ENCODE measurements at places on chromosomes 2 and 18.

DNA sequence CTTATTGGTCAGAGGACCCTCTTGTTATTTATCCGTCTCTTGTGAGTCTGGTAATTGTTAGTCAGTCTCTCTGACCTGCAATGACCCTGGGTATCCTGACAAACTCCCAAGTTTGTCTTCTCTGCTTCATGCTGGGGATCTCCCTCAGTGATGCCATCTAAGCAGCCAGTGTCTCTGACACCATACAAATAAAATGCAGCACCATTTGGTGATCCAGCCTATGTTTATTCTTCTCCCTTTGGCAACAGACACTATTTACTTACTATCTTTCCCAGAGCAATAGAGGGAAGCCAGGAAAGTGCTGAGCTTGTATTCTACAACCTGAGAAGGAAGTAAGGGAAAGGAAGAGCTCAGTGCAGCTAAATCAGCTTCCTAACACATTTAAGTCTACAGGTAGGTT, 15.9 kb downstream of the SERPINE2 start:
- no peak for DNase-seq

GRCh38 chr2:137117385-137117784, 352.0 kb downstream of the THSD7B start:
- no peak for DNase-seq

- no peak for DNase-seq
These were observed 93.3 kb upstream of the ALKAL2 start for GRCh38 chr2:381181-381580.

DNA sequence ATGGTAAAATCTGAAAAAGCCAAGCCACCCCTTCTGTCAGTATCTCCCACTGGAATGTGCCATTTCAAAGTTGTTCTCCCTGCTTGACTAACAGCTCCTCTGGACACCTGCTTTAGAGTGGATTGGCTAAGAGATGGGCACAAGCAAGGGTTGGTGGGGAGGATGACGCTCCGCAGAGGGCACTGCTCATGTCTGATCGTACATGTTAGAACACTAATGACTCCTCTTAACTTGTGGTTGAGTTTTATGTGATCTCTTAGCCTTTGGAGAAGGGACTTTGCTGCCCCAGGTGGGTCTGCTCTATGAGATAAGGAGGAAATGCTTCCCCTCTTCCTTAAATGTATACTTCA, 8.2 kb upstream of the KIAA2012 start:
- DNase-seq: no peak

- DNase-seq: no peak
These were observed 36.1 kb downstream of the COX7A2L start for GRCh38 chr2:42324949-42325348.

GRCh38 chr2:189444322-189444721, 3.0 kb downstream of the WDR75 start:
- peak; percentile 66 for DNase-seq

- DNase-seq: peak; percentile 73
These were observed 73.4 kb downstream of the INPP4A start for GRCh38 chr2:98518101-98518500.

DNA sequence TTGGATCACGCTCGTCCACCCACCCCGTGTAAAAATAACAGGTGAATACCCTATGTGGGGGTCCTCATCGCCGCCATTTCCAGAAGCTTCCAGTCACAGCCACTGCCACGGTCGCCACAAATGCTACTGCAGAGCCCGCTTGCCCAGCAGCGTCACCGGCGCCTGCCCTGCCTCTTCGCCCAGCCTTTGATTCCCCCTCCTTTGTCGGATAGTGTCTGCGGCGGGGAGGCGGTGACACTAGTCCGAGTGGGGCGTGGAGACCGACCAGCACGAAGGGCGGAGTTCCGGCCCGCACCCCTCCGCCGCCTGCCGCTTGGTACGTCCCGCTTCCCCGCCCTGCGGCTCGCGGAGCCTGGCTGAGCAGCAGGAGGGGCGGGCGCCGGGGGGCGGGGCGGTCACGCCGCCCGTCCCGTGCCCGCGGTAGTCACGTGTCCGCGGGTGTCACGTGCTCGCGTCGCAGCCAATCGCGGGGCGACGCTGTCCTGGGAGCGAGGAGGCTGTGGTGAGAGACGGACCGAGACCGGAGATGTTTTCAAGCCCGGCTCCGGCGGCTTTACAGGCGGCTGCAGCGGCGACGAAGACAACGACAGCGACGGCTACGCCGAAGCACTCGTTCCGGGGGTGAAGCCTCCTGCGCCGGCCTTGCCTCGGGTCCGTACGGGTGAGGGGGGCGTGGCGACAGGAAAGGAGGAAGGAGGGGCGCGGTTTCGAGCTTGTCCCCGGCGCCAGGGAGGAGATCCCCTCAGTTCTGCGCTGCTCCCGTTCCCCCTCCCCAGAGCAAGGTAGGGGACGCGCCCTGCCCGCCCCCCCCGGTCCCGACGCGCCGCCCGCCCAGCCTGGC, at the start of gene ANKRD12:
Gene ANKRD12, plus strand, starts transcription at position 467 of the 841 bp plus-strand sequence. CDS start 45,652 bp downstream, outside the sequence.
- peak; percentile 99 for DNase-seq

DNA sequence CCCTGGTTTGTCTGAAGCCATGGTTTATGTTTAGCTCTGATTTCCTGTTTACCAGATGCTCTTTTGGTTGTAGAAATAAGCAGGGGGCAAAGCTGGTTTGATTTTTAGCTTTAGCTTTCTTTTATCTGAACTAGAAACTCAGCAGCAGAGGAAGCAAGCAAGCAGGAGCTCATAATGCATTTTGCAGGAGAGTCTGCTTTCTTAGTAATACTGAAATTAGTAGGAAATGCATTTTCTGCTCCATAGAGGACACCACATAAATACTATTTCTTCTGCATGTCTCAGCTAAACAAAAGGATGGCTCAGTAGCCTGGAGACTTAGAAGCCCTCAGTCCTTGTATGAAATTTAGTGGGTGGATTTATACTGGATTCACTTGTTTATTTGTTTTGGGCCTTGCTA, 23.1 kb downstream of the DGUOK start:
- DNase-seq: no peak

- no peak for DNase-seq
These were observed 1553.4 kb downstream of the LRP1B start for GRCh38 chr2:140577453-140577852.

GRCh38 chr2:105852066-105852465, 107.4 kb downstream of the NCK2 start:
- DNase-seq: no peak

GRCh38 chr18:30150586-30151250, 891.8 kb downstream of the DSC3 start:
- no peak for DNase-seq

DNA sequence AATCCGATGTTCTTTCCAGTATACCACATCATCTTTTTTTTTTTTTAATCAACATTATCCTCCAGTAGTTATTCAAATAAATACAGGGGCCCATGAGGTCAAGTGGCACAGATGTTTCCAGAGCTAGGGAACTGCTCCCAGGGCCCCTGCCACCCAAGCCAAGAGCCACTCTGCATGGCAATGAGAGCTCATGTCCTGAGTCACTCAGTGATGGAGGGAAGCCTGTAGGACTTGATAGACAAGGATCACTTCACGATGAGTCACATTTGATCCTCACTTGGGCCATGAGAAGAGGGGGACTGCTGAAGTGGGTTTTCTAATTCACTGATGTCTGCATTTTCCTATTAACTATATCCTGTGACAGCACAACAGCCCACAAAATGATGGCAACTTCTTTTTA, 127.0 kb upstream of the PKDCC start:
- no peak for DNase-seq

GRCh38 chr2:212539072-212539880, 674 bp upstream of the ERBB4 start:
- no peak for DNase-seq

- no peak for DNase-seq
These were observed 83.6 kb downstream of the COLEC12 start for GRCh38 chr18:416930-417329.

DNA sequence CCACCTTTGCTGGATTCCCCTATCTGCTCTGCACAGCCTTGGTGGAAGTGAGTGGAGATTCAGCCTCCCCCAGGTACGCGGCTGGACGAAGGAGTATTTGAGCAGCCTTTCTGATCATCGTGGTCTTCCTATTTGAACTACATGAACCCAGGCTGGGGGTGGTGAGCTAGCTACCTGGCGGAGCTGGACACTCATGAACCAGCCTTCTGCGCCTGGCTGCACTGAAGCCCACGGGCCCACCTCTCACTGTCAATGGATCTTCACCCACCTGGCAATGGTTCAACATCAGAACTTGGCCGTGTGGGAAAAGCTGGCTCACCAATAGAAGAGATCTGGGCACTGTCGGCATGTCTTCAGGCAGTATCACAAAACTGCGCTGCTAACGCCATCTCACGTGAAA, 35.4 kb downstream of the ANKMY1 start:
- no peak for DNase-seq

DNA sequence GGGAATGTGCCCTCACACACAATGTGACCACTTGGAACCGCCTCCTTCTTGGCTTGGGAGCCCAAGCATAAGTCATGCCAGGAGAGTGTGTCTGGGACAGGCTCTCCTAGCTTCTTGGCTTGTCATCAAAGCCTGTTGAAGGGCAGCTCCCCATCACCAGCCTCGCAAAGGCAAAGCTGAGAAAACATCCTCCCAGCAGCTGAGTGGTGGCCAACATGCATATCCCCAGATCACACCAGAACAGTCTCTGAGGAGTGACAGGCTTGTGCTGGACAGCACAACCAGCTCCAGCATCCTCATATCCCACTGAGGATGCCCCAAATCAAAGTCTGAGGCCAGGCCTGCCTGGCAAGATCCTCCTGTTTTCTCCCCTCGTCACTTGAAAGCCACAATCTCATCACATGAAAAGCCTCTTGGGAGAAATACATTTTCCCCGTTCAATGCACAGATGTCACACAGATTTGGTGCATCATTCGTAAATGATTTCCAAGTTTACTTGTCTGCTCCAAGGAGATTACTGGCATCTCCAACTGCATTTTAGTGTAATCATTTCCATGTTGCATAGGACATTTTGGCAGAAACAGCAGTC, 269.3 kb downstream of the TTC32 start:
- DNase-seq: no peak

DNA sequence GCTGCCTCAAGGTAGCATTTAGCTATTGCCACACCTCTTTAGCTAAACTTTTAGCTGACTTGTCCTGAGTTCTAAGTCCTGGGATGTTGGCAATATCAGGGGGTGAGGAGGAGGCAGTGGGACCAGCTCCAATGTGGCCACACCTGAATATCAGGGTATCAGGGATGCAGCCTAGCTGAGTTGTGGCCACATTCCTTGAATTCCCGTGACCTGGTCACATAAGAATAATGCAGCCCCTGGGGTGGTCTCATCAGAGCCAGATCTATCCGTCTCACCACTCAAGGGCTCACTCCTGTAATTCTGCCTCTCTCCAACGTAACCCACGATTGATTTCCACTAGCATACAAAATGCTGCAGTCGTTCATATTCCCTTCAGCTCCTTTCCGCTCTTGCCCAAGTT, 11.6 kb upstream of the TAF1B start:
- DNase-seq: no peak

- DNase-seq: no peak
These were observed 65.4 kb upstream of the CTNNA2 start for GRCh38 chr2:79447463-79447862.

- DNase-seq: peak; percentile 64
These were observed 239.3 kb downstream of the PRKCE start for GRCh38 chr2:45890819-45891218.

GRCh38 chr2:207847807-207848544, 78.3 kb upstream of the FZD5 start:
- no peak for DNase-seq

- DNase-seq: peak; percentile 74
These were observed 78.9 kb downstream of the ZBTB7C start for GRCh38 chr18:48330016-48330991.

GRCh38 chr2:187943772-187944369, 347.8 kb upstream of the GULP1 start:
- no peak for DNase-seq

Data from suppressor macrophage treated with lipopolysaccharide for 4 hours (primary cell).